ENCODE measurements at places on chromosomes 5 and 9.

GRCh38 chr5:37580106-37580505, 201.0 kb downstream of the WDR70 start:
- no peak for DNase-seq

GRCh38 chr9:109107402-109108240, 12.1 kb downstream of the TMEM245 start:
- DNase-seq: no peak

DNA sequence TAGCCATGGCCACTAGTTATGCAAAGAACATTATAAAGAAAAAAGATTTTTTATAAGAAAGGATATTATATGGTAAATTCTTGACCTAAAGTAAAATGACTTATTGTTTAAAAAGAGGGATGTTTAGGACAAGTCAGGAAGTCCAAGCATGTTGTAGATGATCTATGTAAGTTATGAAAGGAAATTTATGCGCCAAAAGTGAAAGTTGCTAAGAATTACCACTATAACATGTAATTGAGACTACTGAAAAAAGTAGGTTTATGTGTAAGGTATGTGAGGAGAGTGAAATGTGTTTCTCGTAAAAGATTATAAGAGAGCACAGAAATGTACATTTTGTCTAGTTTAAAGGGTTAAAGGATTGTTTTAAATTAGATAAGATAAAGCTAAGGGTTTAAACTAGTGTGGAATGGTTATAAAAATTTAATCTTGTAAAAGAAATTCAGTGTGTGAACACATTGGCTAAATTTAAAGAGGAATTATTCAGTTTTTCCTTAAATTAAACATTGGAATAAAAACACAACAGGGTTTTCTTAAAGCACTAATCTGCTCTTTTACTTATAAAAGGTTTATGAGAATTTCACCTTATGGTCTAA, 1100.4 kb upstream of the EDIL3 start:
- no peak for DNase-seq

DNA sequence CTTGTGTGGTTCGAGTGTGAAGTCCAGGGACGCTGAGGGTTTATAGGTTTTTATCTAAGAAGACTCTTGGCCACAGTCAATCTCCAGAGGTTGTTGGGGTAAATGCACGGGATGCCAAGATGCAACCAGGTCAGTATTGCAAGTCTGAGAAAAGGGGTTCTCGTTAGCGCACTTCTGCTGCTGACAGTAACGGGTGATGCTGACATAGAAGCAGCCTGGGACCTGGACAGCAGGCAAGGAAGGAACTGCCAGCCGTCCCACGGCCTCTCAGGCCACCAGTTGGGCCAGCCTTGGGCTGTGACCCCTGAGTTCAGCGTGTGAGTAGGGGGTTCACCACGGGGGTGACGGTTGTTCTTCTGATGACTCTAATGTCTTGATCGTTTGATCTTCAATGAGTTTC, 39.0 kb downstream of the TENT4A start:
- no peak for DNase-seq

DNA sequence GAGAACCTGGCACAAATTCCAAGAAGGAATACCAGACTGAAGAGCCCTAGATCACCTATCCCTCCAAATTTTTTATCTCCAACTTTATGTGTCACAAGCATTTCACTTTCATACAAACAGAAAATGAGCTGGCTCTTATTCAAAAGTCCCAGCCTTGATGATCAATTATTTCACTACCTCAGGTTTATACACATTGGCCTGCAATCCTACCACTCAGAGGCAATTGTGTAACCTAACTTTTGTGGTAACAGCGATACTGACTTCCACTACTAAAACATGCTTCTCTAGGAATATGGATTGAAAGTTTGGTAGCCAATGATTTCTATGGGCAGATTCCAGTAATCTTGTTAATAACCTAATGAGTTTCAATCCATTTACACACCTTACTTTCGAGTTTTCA, 10.5 kb downstream of the RNF38 start:
- no peak for DNase-seq

DNA sequence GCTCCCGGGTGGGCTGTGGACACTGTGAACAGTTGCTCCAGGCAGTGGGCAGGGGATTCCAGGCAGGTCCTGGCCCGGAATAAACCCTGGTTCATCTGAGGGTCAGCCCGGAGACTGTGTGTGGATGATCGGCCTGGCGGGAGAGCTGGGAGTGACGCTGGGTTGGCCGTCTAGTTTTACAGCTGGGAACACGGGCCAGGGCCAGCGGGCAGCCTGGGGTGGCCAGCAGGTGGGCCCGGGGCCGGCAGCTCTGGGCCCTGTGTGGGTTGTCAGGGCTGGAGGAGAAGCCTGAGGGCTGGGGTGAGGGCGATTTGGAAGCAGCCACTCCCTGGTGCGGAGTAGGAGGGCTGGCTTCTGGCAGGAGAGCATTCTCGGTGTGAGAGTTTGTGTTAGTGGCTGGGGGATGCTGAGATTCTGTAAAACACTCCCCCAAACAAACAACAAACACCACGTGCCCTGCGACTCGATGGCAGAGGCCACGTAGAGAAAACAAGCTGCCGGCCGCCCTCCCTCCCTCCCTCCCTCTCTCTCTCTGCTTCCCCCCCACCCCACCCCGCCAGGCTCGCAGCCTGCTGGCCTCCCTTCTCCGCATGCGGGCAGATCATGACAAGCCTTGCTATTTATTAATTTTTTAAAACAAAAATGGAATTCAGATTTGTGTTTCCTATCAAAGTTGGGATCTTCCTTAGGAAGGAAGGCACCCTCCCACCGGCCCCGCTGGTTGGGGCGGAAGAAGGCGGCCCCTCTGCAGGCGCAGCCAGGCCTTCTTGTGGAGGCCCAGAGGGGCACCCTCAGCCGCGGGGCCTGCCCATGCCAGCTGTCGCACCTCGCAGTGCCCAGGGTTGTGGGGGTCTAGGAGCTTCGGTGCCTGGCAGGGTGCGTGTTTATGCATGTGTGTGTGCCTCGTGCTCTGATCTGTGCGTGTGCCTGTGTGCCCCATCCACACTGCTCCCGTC, 49.5 kb downstream of the RXRA start:
- DNase-seq: no peak

GRCh38 chr5:115490596-115490995, 54.0 kb downstream of the FEM1C start:
- no peak for DNase-seq
